ENCODE measurements at places on chromosomes 16 and 17.

DNA sequence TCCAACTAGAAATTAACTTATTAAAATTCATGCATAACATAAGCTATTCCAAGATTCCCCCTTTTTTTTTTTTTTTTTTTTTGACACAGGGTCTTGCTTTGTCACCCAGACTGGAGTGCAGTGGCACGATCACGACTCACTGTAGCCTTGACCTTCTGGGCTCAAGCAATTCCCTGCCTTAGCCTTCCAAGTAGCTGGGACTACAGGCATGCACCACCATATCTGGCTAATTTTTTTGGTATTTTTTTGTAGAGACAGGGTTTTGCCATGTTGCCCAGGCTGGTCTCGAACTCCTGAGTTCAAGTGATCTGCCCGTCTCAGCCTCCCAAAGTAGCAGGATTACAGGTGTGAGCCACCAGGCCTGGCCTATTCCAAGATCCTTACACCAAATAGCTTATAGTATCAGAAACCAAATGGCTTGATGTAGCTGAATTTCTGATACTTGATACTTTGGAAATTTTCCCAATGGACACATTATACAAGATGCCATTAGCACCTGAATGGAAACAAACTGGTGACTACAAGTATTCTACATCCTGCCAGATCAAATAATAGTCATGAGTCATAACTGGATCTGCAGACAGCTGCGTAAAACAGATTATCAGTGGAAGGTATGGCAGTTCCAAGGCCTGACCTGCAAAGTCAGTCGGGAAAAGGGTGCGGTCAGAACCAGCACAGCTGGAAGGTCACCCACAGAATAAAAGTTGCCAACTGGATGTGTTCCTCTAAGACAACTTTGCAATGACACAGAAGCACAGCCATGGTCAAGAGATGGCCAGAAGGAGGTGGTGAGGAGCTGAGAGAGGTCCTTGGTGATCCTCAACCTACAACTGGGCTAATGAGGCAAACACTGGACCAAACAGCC lies 14.5 kb downstream of the TUBG1 start:
- no peak for DNase-seq

- DNase-seq: no peak
These were observed 23.9 kb upstream of the CCL1 start for GRCh38 chr17:34386697-34387550.

DNA sequence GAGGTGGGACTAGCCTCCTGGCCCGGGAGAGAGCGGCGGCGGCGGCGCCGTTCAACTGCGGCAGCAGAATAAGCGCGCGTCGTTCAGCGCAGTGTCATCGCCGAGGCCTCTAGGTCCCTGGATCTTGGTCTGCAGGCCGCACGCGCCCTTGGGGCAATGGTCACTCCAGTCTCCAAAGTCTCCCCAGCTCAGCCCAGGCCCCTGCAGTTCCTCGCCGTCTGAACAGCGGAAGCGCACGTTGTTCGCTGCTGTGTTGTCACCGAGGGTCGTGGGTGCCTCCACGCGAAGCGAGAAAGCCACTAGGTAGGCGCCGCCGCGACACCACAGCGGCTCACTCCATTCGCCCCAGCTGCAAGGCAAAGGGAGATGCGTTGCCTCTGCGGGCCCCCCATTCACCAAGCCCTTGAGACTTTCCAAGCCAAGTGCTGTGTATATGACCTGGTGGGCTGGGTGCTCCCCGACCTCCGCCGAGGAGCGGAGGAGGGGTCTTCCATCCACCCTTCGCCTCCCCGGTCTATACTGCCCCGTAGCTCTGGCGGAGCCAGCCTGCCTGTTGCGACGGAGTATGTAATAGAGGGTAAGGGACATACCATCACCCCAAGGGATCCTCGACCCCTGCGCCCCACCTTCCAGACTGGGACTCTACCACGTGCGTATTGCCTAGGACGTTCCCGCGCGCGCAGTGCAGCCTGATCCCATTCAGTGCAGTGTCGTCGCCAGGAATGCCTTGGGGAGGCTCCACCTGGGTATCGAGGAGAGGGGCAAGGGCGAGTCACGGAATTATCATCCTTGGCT lies 656 bp downstream of the VMO1 start:
- DNase-seq: no peak

DNA sequence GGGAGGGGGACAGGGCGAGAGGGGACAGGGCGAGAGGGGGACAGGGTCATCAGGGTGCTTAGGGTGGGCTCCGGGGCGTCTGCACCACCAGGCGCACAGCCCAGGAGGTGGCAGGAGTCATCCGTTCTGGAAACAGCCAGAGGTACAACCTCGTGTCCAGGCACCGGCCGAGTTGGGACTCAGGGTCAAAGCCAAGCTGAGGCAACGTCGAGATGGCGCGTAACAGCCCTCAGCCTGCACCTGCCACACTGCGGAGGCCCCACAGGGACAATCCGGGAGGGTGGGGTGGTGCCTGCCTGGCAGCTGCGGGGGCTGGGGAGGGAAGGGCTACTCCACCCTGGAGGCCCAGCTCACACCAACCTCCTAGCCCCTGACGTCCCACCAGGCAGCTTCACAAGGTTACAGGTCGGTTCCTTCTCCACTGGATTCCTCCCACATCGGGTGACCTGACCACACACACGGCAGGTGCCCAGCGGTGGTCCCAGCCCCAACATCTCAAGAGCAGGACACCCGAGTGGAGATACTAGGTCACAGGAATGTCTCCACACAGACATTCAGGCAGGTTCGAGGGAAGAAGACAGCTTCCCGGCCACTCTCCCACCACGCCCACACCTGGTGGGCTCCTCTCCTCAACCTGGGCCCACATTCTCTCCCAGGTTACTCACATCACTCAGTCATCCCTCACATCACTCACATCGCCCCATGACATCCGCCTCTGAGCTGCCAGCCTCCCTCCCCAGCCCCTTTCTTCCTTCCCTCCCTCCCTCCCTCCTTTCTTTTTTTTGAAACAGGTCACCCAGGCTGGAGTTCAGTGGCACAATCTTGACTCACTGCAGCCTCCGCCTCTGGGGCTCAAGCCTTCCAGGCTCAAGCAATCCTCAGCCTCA lies 47.3 kb downstream of the RPH3AL start:
- DNase-seq: no peak

- no peak for DNase-seq
These were observed 22.4 kb upstream of the MEOX1 start for GRCh38 chr17:43683928-43684653.

DNA sequence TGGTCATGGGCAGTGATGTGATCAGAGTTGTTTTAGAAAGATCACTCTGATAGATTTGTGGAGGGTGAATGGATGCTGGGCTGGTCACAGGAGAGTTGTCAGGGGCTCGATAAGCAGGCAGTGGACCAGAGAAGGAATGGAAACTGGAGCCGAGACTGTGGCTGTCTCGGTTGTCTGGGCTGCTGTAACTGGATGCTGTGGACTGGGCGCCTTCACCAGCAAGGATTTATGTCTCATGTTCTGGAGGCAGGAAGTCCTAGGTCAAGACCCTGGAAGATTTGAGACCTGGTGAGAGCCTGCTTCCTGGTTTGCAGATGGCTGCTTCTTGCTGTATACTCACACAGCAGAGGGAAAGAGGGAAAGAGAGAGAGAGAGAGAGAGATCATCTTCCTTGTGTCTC lies 203.6 kb downstream of the HS3ST4 start:
- no peak for DNase-seq

GRCh38 chr17:82217120-82217529 lies 4.5 kb upstream of the CCDC57 start:
- DNase-seq: no peak

DNA sequence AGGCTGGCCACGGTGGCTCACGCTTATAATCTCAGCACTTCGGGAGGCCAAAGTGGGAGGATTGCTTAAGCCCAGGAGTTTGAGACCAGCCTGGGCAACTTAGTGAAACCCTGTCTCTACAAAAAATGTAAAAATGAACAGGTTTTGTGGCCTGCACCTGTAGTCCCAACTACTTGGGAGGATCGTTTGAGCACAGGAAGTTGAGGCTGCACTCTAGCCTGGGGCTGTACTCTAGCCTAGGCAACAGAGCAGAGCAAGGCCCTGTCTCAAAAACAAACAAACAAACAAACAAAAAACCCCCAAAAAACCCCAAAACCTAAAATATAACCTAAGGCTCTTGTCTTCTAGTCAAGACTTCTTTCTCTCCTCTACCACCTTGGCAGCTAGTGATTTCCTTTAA lies 7.4 kb upstream of the HIGD1B start:
- no peak for DNase-seq

DNA sequence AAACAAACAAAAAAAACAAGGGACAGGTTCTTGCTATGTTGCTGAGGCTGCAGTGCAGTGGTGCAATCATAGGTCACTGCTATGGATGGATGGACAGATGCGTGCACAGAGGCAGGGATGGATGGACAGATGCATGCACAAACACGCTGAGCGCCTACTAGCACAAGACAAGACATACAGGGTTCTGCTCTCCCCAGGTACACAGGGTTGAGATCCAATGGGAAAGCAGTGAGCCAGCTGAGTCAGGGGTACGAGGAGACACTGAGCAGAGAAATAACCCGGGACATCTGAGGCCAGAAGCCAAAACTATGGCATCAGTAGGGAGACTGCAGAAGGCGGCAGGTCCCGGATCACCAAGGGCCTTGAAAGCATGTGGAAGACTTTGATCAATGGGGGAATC lies 6.2 kb downstream of the IL32 start:
- DNase-seq: no peak

DNA sequence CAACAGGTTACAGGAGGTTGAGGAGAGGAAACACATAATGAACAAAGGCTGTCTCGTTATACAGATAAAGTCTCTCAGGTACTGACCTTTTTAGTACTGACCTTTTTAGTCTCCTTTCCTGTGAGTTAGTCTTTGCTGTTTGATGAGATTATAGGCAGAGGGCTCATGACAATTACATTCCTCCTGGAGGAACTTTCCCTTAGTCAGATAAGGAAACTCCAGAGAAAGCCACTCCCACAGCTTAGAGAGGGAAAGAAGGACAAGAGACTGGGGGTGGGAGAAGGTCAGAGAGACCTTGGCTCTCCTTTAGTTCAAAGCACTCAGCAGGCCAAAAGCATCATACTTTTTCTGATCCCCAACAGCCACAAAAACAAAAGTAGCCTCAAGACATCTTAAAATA lies 15.3 kb upstream of the PSMD7 start:
- no peak for DNase-seq

- no peak for DNase-seq
These were observed 8.4 kb downstream of the P3H4 start for GRCh38 chr17:41803049-41804020.

DNA sequence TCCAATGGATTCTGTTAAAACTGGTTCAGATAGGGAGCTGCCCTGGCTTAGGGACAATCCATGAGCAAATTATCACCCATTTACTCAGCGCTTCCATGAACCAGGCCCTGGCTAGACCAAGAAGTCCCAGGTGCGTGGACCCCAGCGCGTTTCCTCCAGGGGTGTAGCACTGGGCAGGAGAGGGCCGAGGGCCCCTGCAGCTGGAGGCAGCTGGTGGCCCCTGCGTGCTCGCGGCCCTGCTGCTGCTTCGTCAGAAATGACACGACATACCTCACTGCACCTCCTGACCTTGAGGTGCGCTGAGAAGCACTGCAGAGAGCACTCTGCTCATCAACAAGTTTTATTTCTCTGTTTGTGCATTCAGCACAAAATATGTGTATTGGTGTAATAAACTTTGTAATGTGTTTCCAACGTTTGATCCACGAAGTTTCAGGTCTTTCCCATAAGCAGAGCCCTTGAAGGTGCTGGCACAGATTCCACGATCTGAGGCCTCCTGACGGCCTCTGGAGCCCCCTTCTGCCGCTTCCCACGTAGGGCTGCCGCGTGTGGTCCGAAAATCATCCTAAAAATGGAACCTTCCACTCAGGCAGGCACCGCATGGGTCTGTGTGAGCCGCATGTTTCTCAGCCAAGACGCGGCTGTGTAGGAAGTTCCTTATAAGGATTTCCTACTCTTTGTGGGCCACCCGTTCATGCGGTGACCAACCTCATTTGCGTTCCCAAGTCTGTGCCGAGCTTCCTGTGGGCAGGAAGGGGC lies 50.8 kb upstream of the ZCCHC14 start:
- DNase-seq: no peak

GRCh38 chr17:74888469-74888868 lies 5.0 kb downstream of the FADS6 start:
- no peak for DNase-seq

GRCh38 chr16:73418051-73418450 lies 370.1 kb upstream of the ZFHX3 start:
- no peak for DNase-seq

Measured in activated CD4-positive, alpha-beta T cell treated with anti-CD3 and anti-CD28 coated beads for 24 hours (primary cell).